Stimulated activated CD8-positive, alpha-beta memory T cell treated with anti-CD3 and anti-CD28 coated beads, Interleukin-4, amount 100 ng/mL, for 4 hours (primary cell): ENCODE measurements at places on chromosomes 6 and 20.

GRCh38 chr20:49400410-49400809, 82.1 kb downstream of the KCNB1 start:
- no peak for DNase-seq

DNA sequence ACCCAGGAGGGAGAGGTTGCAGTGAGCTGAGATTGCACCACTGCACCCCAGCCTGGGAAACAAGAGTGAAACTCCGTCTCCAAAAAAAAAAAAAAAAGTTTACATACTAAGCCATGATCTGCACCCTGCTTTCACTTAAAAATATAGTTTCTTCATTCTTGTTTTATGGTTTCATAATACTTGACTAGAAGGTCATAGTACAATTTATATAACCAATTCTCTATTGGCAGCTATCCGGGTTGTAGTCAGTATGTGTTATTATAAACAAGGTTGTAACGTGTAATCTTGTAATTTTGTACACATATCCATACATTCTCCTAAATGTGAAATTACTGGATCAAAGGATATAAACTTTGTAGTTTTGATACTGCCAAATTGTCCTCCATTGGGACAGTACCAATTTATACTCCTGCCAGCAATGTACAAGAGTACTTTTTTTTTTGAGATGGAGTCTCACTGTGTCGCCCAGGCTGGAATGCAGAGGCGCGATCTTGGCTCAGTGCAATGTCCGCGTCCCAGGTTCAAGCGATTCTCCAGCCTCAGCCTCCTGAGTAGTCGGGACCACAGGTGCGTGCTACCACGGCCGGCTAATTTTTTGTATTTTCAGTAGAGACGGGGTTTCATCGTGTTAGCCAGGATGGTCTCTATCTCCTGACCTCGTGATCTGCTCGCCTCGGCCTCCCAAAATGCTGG, 144.8 kb downstream of the GJA10 start:
- no peak for DNase-seq

- no peak for DNase-seq
Measured at GRCh38 chr20:37393863-37394542, 48.1 kb downstream of the SRC start.

GRCh38 chr20:8658103-8658502, 410.8 kb upstream of the PLCB4 start:
- no peak for DNase-seq

GRCh38 chr20:62452475-62453095, 23.2 kb downstream of the GATA5 start:
- DNase-seq = no peak

DNA sequence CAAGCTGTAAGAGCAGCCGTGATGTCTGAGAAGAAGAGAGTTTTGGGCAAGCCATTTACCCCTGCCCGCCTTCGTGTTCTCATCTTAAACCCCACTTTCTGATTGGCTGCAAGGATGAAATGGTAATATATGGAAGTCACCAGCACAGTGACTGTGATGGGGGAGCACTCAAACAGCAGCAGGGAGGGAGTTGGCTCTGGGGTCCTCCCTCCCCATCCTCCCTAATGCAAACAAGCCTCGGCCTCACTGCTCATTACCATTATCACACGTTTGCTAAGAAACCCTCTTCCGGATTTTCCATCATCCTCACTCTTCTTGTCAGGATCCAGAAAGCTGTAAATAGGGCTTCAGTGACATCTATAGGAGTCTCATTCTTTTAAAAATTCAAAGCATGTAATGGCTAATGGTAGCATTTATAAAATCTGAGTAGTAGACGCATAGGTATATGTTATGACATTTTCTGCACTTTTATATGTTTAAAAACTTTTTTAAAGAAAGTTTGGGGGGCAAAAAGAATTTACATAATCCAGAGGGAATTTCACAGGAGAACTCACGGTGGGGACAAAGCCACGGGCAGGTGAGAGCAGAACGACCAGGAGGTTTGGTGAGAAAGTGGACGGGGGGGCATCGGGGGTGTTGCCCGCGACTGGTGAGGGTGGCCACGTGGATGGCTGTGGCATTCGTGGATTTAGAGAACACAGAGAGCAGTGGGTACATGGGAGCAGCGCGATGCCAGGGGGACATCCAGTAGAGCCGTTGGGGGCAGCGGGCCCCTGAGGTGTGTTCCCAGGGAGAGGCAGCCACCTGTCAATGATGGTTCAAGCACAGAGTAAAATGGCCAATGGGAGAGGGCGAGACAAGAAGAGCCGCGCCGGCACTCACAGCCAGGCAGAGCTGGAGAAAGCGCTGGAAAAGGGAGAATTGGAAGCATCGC, 29.6 kb downstream of the SUMO4 start:
- no peak for DNase-seq

- DNase-seq = no peak
Measured at GRCh38 chr6:23951691-23952090, 174.3 kb upstream of the NRSN1 start.

DNA sequence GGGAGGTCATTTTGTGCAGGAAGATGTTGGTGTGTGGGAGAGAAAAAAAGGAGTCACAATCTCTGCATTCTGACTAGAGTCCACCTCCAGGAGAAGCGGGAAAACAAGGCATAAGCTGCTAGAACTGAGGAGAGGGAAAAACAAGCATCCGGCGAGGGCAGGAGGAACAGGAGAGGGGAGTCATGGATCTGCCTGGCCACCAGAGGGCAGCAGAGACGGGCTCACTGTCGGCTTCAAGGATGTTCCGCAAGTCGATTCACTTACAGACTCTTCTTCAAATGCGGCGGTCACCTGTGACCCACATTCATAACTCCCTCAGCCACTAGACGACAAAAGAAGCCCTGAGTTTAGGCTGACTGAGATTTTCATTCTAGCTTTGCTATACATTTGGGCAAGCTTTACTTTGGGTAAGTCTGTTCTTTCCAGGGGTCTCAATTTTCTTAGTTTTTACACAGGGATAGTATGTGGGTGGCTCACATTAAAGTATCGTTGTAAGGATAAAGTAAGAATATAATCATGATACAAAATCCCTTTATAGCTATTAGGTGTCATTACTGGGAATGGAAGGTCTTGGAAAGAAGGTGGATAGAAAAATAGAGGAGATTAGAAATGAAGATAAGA, 6.6 kb upstream of the BTNL2 start:
- peak; percentile 70 for DNase-seq

DNA sequence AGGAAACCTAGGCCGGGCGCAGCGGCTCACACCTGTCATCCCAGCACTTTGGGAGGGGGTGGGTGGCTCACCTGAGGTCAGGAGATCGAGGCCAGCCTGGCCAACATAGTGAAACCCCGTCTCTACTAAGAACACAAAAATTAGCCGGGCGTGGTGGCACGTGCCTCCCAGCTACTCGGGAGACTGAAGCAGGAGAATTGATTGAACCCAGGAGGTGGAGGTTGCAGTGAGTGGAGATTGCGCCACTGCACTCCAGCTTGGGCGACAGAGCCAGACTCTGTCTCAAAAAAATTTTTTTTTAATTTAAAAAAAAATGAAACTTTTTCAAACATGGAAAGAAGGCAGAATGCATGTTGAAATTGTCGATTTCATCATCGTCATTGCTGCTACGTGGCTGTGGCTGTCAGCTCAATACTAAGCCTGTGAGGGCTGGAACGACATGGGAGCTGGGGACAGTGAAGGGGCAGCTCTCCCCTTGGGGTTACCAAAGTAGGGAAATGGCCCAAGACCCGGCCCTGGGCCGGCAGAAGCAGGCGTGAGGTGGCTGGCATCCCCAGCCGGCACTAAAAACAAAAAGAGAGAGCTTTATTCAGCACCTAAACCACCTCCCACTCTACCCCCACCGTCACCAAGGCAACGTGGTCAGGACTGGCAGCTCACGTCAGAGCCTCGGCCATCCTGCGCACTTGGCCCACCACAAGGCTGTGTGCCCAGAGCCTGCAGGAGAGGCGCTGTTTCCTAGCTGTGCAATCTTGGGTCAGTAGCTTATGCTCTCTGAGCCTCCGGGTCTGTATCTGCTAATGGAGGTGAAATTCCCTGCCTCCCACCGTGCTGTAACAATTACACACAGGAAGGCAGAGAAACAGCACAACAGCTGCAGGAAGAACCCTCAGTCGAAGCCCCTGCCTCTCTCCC, 30.8 kb downstream of the AGPAT4 start:
- DNase-seq = peak; percentile 57

DNA sequence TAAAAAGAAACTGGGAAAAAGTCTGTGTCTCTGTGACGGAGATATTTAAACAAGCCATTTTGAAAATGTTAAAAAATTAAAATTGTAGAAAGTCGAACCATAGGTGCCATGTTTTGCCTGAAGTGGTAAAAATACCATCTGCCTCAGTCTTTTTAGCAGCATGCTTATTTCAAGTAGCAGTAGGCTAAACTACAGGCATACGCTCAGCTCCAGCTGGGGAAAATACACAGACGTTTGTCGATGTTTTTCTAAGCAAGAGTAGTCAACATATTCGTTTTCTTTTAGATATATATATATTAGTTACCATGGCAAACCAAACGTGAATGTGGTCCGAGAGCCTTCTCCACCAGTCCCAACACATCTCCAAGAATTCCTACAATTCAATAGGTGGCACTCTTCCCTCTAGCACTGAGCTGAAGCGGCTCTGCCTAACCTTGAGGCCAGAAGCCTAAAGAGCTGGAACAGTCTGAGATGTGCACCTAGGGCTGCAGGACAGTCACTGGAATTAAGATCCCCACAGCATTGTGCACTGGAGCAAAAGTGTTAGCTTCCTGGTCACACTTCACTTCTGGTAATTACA, 70.2 kb upstream of the BEND3 start:
- DNase-seq = no peak

- no peak for DNase-seq
Measured at GRCh38 chr6:41370488-41371111, 35.2 kb downstream of the NCR2 start.

- no peak for DNase-seq
Measured at GRCh38 chr6:126318797-126319196, 21.1 kb upstream of the CENPW start.

DNA sequence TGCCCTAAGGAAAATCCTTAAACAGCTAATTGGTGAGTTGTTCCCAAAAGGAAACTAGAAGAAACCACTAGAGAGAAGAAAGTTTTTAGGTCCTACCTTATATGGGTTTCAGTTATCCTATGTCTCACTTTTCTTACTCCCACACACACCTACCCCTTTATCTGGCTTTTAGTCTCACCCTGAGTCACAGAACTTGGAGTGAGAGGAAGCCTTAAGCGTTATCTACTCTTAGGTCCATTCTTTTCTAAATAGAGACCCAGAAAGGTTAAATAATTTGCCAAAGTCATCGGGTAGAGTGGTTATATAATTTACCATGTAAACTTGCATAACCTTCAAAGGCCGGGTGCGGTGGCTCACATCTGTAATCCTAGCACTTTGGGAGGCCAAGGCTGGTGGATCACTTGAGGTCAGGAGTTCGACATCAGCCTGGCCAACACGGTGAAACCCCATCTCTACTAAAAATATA, 4.3 kb upstream of the RPP21 start:
- DNase-seq = no peak

DNA sequence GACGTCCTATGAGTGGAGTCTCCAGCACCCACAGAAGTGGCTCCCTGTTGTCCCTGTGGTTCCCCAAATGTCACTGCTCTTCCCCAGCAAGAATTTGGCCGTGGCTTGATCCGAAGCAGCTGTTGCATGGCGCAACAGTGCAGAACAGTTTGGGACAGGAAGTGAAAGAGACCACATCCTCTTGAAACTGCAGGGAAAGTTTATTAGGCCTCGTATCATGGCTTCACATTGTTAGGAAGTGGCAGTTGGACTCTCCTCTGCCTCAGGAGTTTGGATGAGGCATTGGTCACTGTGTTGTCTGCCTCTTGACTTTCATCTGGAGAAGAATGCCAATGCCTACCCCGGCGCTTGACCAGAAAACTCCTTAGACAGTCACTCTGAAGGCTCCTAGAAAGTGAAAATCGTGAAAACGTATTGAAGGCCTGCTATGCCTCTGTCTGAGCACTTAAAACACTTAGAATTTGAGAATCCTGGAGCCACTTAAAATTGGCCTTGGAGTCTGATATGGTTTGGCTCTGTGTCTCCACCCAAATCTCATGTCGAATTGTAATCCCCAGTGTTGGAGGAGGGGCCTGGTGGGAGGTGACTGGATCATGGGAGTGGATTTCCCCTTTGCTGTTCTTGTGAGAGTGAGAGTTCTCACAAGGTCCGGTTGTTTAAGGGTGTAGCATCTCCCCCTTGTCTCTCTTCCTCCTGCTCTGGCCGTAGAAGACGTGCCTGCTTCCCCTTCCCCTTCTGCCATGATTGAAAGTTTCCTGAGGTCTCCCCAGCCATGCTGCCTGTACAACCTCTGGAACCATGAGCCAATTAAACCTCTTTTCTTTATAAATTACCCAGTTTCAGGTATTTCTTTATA, 334.9 kb upstream of the JARID2 start:
- DNase-seq = no peak

DNA sequence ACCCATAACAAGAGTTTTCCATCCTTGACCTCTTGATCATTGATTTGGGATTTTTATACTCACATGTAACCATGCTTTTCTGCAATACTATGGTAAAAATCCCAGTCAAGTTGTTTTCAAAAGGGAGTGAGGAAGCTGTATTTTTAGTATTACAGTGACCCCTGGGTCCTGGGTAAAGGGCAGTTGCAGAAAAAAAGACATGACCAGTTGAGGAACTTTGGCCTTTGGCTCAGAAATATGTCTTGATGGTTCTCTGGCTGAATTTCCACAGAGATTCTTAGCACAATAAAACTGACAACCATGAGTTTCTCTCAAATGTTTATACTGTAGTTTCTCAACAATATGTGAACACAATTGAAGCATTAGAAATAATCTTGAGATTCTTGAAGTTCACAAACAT, 28.6 kb upstream of the PRL start:
- no peak for DNase-seq

GRCh38 chr20:64266988-64267387, 11.4 kb downstream of the PCMTD2 start:
- no peak for DNase-seq

GRCh38 chr6:137727216-137727765, 139.8 kb upstream of the TNFAIP3 start:
- DNase-seq = no peak
